ENCODE measurements at places on chromosomes 5 and 9. TPM values are rescaled to one million over a fixed set of nuclear protein-coding genes. Genes with fewer than 3 reads are reported as not detected.

SPINK6 gene
- not detected for total RNA-seq

RAD1 gene
- total RNA-seq = 9.3 TPM

PCAT7 gene
- total RNA-seq = 1.7 TPM

FSD1L gene
- total RNA-seq = 3.2 TPM

IFNA7 gene
- total RNA-seq = not detected

TMEM174 gene
- total RNA-seq = not detected

ARL14EPL gene
- total RNA-seq = not detected

PITX1 gene
- total RNA-seq = 91.1 TPM
